ENCODE measurements at places on chromosomes 11 and 22.

GRCh38 chr11:76230392-76230791, 24.1 kb upstream of the WNT11 start:
- no peak for DNase-seq

DNA sequence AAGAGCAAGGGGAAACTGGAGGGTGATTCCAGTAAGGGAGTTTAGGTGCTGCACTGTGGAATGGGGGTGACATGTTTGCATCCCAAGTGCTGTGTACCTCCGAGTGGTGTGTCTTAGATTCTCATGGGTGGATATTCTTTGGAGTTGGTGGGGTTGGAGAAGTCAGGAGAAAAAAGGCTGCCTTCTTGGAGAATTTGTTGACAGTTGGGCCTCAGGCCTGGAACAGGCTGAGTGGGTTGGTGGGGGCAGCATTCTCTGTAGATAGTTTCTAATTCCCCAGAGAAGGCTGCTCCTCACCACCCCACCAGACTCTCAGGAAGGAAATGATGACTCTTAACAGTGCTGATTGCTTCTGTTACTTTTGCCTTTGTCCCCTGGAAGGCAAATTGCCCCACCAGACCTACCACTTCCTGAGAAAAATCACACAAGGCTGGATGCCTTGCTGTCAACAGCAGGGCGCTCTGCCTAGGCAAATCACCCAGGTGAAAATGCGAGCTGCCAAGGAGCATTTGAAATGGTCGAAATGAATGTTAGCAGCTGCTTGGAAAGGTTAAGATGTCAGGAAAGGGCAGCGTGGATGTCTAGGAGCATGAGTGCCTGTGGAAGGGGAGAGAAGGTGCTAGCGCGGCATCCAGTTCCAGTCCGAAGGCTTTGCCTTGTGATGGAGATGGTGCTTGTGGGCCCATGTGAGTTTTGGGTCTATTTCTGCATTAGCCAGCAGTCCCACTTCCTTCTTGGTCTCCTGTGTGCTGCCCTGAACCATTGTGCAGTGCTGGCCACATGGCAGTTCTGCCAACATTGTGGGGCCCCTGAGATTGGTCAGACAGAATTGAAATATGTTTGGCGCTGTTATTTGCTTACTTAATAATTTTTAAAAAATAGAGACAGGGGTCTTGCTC, 29.7 kb upstream of the SORL1-AS1 start:
- DNase-seq: peak; percentile 67

GRCh38 chr22:35914665-35915476, 113.8 kb downstream of the RBFOX2 start:
- DNase-seq: no peak

- no peak for DNase-seq
These were observed 9.1 kb upstream of the OR10D3 start for GRCh38 chr11:124174001-124174583.

DNA sequence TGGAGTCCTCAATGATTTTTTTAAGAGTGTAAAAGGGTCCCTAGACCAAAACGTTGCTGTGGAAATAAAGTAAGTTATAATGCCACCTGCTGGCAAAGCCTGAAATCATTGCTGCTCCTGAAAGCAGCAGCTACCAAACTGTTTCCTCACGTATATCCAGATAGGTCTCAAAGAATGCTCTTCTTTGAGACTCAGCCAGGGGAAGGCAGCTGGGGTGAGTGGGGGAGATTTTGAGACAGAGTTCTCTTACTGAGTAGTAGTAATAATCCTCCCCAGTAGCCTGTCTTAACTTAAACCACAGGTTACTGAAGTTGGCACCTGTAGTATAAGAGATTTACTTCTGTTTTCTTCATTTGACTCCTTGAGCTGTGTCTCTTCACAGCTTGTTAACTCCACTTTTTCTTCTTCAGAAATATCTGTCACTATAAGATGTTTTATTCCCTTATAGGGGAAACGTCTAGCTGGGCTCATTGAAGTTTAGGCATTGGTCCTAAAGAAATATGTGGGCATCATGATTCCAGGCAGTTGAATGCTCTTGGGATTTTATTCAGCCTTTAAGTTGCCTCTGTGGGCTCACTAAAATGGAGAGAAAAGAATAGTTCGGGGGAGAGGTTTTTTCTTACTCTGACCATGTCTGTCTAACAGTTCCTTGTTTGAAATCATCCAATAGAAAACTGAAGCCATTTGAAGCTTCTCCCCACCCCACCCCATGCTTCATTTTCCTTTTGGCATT, 77.9 kb downstream of the BTBD10 start:
- peak; percentile 11 for DNase-seq

DNA sequence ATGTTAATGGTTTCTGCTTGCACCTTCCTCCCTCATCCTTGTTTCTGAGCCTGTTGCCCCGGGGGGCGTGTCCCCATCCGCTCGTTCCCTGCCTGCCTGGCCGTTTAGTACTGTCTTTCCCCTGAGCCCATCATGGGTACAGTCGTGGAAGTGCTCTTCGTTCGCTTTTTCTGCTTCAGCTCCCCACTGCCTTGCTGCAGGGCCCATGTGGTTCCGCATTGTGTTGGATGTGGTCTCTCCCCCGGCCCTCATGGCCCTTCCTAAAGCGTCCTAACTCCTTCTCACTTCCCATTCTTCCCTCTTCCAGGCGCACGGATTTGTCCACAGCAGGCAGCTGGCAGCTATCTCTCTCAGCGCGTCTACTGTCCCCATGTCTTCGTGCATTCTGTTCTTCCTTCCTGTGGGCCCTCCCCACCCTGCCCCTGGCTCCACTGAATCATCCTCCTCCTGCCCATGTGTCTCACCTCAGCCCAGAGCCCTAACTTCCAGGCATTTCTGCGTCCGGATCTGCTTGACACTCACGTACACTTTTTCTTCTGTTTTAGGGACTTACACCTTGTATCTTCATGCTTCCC, 98.1 kb downstream of the ZBTB16 start:
- DNase-seq: no peak

- DNase-seq: no peak
These were observed 1.5 kb downstream of the TNNT3 start for GRCh38 chr11:1920909-1921573.

DNA sequence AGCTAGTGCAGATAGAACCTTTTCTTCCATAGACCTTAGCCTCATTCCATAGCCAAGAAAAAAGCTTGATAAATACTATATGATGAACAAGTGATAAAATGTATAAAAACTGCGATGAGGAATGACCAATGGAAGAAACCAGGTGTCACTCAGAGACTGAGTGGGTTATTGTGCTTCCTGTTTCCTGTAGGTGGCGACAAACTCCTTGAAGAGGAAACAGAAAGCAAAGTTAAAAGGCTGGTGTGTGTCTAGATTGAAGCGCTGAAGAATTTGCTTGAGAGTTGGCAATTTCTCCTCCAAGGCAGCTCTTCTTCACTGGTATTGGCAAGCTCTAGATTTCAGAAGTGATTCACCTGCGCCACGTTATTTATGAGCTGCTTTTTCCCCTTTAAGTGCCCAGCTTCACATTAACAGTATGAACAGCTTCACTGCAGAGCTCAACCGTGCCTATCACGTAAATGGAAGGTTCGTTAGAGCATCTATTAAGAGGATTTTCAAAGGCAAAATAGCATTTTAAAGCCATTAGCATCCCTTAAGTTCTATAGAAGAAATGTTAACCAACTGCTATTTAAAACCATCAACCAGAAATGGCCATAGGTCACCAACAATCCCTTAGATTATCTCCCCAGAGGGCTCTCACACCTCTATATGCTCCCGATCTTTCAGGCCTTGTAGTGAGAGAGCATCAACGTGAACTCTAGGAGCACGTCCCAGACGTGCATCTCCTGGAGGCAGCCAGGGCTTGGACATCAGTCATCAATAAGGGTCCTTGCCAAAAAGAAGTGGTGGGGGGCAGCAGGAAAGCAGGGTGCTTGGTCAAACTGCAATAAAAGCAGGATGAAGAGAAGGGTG, 179.4 kb downstream of the CADM1 start:
- peak; percentile 33 for DNase-seq

DNA sequence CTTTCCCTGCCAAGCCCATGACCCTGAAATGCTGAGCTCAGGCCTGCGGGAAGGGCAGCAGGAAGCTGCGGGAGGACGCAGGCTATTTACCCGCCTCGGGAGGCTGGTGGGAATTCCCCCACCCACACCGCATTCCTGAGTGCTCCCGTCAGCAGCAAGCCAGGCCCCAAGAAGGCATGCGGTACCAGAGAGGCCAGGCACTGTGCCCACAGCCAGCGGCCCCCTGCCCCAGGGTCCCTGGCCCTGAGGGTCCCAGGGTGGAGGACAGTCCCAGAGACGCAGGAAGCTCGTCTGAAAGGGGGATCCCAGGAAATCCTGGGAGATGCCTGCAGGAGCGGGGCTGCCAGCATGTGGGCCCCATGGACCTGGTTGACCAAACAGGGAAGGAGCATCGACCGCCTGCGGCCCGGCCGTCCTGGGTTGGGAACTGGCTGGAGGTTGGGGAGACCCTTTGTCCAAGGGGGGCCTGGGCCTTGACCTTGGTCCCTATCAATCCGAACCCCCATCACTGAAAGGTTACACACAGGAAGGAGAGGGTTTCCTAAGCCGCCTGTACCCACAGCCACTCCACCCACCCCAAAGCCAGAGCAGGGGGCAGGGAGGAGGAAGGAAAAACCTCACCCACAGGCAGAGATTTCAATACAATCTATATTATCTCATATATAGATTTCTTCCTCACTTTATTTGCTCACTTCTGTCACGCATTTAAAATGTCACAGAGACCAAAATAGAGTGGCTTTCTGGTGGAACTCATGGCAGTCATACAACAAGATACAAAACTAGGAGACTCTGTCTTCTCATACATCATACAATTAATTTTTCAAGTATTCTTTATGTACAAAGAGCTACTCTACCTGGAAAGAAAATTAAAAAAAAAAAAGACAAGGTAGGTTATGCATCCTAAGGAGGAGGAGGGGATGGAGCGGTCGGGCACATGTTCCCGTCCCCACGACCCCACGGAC, 17.1 kb downstream of the MAFF start:
- peak; percentile 48 for DNase-seq

DNA sequence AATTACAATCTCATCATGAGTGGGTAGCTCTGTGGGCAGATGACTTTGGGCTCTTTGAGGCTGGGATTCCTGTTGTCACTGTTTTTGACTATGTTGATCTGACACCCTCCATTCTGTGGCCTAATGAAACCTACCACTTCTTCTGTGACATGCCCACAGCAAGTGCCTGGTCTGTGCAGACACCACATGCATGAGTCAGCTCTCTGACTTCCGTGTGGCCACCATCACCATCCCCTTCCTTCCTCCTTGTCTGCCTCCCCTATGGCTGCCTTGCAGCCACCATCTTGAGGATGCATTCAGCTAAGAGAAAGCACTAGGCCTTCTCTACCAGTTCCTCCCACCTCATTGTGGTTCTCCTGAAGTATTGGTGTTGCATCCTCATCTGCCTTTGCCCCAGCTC, 15.3 kb upstream of the OR10V1 start:
- no peak for DNase-seq

GRCh38 chr11:116225784-116226585, 546.8 kb downstream of the BUD13 start:
- no peak for DNase-seq

GRCh38 chr22:21568347-21569075, 997 bp downstream of the UBE2L3 start:
- no peak for DNase-seq

GRCh38 chr22:23752750-23753149, 1.5 kb downstream of the VPREB3 start:
- DNase-seq: no peak

- DNase-seq: no peak
These were observed 21.6 kb downstream of the PPARA start for GRCh38 chr22:46171940-46172339.

DNA sequence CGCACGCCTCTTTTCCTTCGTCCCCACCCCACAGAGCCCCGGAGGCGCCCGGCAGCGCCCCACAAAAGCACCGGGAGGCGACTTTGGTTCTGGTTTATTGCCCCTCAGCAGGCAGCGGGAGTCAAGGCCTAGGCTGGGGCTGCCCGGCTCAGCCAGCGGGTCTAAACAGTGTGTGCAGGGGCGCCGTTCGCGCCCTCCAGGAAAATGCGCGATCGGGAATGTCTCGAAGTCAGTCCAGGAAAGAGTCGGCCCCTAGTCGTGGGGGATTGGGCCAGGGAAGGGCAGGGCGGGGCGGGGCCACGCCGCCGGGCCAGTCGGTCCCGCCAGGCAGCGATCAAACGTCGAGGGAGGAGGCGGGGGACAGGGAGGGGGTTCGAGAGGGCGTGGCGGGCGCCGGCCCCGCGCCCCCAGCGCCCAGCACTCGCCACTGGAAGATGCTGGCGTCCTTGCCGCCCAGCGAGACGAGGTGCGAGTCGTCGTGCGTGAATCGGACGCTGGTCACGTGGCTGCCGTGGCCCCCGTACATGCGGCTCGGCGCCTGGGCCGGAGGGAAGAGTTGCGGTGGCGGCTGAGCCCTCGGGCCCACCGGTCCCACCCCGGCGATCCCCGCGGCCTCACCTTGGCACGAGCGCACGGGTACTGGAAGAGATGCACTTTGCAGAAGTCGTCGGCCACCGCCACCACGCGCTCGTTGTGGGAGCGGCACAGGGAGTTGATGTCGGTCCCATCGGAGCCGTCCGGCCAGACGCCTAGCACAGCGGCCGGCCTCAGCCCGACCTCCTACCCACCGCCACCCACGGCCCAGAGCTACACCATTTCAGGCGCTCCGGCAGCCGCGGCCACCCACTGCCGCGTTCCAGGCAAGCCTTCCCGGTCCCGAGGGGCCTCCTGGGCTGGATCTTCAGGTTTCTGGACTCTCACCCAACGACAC, 741 bp upstream of the MTA2 start:
- DNase-seq: no peak

DNA sequence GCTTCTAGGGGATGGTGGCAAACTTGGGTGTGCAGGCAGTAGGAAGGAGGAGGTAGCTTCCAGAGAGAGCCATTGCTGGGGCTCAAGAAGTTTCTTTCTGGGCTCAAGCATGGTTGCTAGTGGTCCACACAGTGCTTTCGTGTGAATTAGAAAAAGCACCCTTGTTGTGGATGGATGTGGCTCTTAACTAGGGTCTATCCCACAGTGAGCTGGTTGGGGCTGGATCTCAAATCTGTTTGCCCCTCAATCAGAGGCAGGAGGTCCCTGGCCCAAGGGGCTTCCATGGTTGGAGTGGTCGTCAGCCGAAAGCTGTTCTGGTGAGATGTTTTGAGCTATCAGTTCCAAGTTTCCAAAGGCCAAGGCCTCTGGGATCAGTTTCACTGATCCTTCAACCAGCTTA, 35.0 kb downstream of the ZBTB16 start:
- no peak for DNase-seq

- no peak for DNase-seq
These were observed 9.8 kb upstream of the NUCB2 start for GRCh38 chr11:17266781-17267180.

DNA sequence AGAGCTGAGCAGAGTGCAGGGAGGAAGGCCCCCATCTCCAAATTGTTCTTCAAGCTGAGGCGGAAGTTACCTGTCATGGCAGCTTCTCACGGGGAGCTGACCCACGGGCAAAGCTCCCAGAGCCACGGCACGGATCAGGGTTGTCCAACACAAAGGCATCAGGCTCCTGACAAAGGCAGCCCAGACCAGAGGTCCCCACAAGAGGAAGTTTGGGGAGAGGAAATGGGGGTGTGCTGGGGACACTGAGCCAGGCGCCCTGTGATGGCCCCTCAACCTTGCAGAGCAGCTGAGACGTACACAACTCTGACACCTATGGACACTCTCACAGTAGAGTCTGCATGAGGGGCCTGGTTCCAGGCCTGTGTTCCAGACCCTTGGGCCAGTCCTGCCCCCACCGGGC, 95.6 kb downstream of the CTTN start:
- no peak for DNase-seq
